ENCODE measurements at places on chromosomes 7 and 10. TPM values are rescaled to one million over a fixed set of nuclear protein-coding genes. Genes with fewer than 3 reads are reported as not detected.

DNA sequence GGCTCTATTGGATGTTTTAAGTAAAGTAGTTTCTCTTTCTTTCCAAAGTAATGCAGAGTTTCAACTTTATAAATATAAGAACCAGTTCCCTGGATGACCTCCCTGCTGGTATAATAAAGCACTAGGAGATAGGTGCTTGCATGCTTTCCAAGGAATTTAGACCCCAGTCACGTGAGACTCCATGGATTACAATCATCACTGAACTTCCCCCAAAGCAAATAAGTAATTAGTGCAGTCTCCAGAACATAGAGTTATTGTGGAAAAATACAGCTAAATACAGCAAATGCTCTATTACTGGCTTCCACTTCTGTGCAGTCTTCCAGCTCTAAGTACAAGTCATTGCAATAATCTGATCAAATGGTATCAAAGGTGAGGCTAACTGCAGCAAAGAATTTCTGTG, 220.2 kb upstream of the STEAP1 start:
- DNase-seq = no peak

NME8 gene
- total RNA-seq = not detected

DNA sequence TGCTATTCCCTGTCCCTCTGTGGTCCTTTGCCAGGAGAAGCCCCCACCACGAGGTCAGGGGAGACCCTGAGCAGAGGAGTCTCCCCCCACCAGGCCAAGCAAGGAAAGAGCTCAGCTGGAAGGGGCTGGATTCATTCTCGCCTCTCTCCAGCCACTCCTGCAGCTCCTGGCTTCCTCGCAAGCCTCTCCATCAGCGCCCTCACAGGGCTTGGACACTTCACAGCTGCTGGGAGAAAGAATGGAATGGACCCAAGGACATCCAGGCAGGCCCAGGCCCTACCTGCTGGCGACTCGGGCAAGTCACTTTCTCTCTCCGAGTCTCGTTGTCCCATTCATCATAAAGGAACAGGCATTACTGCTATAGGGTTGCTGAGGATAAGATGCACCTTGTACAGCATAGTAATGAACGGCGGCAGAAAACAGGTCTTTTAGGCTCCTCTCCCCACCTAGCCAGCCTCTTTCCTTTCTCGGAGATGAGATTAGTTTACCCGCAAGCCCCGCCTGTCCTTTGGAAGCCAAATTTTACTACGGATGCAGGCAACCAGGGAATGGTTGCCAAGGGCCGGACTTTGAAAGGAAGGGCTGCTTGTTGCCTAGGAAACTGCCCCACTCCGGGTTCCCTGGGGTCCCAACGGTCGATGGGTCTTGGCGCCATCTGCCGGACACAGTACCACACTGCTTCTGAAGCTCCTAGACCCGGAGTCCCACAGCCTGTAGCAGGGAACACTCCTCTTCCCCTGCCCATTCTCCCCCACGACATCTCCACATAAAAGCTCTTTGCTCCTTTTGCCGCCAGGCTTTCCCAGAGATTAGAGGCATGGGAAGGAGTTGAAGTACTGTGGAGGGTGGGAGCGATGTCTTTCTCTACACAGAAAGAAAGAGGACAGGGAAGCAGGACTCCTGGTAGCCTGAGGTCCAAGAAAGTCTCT, 22.3 kb downstream of the IMPDH1 start:
- DNase-seq = no peak

PRXL2A gene
- 15.1 TPM for total RNA-seq

SHH gene
- not detected for total RNA-seq

GJC3 gene
- 0.89 TPM for total RNA-seq
